Frontal cortex (tissue), 4 donors: ENCODE measurements at places on chromosomes 16 and 17.

DNA sequence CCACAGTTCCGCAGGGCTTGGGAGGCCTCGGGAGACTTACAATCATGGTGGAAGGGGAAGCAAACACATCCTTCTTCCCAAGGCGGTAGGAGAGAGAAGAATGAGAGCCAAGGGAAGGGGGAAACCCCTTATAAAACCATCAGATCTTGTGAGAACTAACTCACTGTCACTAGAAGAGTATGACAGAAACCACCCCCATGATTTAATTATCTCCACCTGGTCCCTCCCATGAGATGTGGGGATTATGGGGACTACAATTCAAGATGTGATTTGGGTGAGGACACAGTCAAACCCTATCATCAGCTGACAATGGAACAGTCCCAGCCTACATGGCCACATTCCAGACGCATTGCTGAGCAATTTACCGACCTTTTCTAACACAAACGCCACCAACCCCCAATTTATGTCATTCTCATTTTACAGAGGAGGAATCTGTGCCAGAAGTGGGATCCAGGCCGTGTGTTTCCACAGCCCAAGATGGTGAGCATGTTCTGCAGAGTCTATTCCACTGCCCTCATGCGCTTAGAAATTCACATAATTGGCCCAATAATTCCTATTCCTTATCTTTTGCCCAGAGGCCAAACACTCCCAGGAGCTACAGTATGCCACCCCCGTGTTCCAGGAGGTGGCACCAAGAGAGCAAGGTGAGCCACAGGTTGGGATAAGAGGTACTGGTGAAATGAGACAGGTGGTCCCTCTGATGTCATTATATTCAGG lies 17.3 kb downstream of the MILR1 start:
- no peak for DNase-seq

- DNase-seq: peak; percentile 55
Measured at GRCh38 chr17:80992077-80992947, 671 bp downstream of the CHMP6 start.

DNA sequence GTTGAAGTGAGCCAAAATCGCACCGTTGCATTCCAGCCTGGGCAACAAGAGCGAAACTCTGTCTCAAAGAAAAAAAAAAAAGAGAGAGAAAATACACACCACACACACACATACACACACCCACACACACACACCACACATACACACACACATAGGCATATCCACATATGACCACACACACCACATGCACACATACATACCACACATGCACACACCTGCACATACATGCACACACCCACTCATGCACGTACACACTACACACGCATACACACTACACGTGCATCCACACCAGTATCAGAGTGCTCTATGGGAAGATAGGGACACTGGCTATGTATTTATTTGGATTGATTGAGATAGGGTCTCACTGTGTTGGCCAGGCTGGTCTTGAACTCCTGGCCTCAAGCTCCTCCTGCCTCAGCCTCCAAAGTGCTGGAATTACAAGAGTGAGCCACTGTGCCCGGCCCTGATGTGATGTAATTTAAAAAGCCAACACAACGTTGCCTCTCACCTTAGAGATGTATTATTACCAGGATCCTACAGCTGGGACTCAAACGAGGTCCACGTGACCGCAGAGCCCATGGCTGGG lies 17.8 kb upstream of the GINS2 start:
- no peak for DNase-seq

DNA sequence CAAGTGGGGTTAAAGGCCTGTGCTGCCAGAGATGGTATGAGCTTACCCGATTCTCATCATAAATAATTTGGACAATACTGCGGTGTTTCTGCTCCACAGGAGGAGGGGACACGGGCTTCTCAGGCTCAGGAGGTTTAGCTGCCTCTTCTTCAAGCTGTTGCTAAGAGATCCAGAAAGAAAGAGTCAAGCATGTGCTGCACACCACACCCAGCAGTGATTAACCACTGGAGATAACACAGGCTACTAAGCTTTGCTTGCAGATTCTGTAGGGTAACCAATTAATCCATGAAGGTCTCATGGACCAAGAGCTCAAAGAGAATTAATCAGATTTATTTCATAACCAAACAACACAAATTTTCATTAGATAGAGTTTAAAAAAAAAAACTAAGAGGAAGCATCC lies 56.6 kb downstream of the NCOR1 start:
- DNase-seq: no peak
